ENCODE measurements at places on chromosomes 7 and 10.

GRCh38 chr10:17617031-17617911 lies at the start of gene HACD1:
Gene HACD1 (minus strand): TSS chr10:17617374. CDS start chr10:17617339, 35 bp downstream.
- DNase-seq, result peak; percentile 65

DNA sequence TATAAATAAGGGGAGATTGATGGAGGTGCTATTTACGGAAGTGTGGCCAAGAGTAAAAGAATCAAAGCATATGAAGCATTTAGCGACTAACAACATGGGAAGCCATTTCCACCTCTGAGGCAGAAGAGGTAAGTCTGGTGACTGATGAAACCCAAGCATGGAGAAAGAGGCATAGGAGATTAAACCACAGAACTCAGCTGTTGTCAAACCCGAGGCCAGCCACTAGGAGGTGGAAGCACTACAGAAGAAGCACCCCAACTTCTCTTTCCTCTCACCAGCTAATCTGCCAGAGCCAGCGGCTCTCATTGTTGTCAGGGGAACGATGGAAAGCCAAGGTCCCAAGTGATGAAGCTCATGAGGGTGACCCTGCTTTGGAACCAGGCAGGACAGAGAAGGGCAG lies 19.6 kb upstream of the CNTNAP2 start:
- no peak for DNase-seq

GRCh38 chr10:130345728-130346127 lies 209.5 kb downstream of the GLRX3 start:
- no peak for DNase-seq

- DNase-seq, result no peak
Observed at GRCh38 chr7:5510426-5511045, 86.9 kb upstream of the TNRC18 start.

DNA sequence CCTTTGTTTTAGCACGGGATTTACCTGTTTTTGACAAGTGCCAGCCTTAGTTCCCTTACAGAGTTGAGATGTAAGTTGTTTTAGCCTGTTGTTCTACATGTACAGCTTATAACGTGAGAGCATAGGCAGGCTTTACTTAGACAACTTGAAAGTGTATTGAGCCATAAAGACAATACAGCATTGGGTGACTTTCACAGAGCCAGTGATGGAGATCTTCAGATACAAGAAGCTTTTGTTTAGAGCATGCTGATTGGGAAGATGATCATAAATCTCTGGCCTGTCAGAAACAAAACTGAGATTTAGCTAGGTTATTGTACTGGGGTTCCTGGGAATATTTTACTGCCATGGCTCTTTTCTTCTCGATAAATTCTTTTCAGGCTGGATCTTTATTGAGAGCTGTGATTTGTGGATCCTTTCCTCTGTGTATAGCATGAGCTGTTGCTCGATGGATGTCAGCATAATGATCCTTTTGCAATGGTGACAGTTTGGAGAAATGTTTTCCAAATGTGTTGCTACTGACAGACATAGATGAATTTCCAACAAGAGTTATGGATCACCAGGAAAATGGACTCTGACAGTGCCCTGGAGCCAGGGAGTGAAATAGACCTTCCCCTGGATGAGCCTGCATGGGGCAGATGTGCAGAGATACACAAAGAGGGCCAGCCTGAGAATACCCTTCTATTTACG lies 30.2 kb downstream of the LHFPL3 start:
- no peak for DNase-seq

GRCh38 chr10:67669978-67670377 lies 26.0 kb downstream of the CTNNA3 start:
- no peak for DNase-seq

DNA sequence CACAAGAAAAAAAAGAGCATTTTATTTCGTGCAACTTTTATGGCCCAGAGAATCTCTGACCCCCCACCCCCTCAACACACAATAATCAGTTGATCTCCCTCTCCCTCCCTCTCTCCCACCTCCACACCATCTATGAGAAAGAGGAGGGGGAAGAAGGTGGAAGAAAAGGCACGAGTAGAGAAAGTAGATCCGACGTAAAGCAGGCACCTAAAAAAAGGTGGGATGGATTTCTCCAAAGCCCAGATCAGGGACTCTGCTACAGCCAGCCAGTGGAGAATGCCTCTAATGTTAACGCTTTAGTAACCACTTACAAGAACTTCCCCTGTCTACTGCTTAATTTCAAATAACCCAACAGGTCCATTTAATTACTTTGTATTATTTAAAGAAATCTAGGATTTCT lies 24.4 kb downstream of the KMT2C start:
- no peak for DNase-seq

DNA sequence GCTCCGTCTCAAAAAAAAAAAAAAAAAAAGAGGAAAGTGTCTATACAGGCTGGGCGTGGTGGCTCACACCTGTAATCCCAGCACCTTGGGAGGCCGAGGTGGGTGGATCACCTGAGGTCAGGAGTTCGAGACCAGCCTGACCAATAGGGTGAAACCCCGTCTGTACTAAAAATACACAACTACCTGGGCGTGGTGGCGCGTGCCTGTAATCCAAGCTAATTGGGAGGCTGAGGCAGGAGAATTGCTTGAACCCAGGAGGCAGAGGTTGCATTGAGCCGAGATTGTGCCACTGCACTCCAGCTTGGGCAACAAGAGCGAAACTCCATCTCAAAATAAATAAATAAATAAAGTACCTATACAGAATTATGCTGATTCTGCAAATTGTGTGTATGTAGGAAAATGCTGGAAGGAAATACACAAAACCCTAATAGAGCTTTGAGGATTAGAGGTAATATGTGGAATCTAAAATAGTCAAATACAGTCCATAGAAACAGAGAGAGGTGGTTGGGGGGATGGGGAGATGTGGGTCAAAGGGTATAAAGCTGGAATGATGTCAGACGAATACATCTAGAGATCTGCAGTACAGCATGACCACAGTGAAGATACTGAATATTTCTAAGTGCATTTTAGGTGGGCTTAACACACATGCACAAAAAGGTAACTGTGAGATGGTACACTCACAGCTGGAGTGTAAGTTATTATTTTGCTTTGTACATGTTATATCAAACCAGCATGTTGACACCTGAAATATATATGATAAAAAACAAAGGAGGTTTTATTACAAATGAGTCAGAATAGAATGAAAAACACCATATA lies 174.5 kb upstream of the KLF14 start:
- no peak for DNase-seq

GRCh38 chr7:87058744-87059524 lies 520 bp downstream of the ELAPOR2 start:
- peak; percentile 26 for DNase-seq

- no peak for DNase-seq
Observed at GRCh38 chr7:126608339-126608776, 644.4 kb downstream of the GRM8 start.

GRCh38 chr7:74183142-74183541 lies 9.0 kb downstream of the EIF4H start:
- no peak for DNase-seq

GRCh38 chr7:6422926-6423632 lies 24.7 kb downstream of the DAGLB start:
- DNase-seq, result no peak

DNA sequence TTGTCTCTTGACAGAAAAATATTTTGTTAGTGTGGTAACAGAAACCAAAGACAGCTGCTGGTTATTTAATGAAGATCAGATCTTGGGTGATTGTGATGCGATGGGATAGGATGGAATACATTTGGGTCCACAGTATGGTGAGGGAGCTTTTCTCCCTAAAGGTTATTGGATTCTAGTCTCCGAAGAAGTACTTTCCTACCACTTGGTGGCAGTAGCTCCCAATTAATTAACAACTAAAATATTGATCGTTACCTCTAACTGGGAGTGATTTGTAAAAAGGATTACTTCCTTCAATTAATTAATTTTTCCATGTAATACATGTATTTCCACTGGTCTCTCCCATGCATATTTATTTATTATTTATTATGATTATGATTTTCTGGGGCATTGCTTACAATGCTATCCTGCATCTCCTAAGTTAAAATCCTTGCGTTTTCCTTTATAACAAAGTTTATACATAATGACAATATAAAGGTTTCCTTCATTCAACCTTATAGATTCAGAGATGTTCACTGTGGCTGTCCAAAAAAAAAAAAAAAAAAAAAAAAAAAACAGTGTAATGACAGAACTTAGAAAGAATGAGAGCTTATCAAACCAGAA lies 25.6 kb downstream of the TMEM196 start:
- no peak for DNase-seq

GRCh38 chr7:97457054-97457453 lies 274.8 kb upstream of the TAC1 start:
- DNase-seq, result no peak

- peak; percentile 47 for DNase-seq
Observed at GRCh38 chr7:102306916-102307677, 20.4 kb downstream of the SH2B2 start.

DNA sequence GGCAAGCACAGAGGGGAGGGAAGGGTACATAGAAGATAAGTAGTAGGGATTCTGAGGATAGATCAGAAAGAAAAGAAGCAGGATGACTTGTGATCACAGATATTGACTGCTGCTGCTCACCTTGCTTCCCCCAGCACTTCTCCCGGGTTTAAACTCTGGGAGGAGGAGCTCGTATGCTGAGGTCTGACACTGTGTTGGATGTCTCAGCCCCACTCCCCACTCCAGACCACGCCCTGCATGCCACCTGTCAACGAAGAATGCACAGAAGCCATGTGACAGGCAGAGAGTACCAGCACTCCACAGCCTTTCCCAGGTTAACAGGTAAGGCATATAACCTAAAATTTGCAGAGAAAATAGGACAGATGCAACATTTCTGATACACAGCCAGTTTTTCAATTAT lies 388.9 kb downstream of the TNS3 start:
- no peak for DNase-seq

DNA sequence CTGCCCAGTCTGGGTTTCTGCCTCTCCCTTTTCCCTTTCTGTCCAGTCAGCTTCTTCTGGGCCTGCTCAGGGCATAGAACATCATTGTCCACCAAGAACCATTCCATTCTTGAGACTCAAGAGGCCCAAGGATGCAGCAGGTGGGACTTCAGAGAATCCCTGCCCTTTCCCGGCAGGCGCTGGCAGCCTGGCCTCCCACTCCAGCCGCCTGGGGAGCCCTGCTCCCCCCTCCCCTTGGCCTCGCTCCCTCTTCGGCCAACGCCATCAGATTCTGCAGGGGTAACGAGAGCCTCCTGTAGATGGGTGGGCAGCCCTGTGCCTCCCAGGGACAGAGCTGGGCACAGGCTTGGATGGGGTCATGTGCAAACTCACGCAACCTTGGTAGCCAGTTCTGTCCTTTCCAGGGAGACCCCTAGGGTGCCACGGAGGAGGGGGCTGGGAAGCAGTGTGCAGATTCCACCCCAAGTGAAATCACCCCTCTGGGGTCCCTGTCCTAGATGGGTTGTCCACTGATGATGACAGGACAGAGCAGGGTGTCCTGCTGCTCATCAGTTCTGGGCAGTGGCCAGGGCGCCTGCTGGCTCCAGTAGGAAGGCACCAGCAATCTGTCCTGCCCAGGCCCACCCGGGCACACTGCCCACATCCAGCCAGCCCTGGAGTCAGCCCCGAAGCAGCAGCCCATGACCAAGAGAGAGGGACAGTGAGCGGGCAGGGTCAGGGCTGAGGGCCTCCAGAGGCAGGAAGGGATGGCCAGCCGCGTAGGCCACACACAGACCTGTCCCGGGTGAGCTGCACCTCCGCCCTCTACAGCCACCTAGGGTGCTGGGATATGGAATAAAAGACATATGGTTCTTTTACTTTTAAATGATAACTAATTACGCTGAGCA lies 47.7 kb downstream of the RASGEF1A start:
- no peak for DNase-seq

DNA sequence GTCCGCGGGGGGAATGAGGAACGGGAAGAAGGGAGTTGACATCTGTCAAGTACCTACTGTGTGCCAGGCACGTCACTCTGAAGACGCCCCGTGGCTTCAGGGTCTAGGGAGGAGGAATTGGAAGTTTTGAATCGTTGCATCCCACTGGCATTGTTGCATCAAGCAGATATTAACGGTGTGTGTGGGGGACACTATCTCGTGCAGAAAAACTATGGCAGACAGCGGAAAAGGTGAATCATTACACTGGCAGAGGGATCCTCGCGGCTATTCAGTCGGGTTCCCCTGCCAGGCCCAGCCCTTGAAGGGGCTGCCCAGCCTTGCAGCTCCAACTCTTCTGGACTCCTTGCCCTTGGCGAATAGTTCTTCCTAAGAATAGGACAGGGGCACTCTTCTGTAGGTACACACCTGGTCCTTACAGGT lies 1.0 kb upstream of the KIAA1549 start:
- no peak for DNase-seq

GRCh38 chr10:13182424-13182823 lies 21.1 kb downstream of the MCM10 start:
- DNase-seq, result no peak

DNA sequence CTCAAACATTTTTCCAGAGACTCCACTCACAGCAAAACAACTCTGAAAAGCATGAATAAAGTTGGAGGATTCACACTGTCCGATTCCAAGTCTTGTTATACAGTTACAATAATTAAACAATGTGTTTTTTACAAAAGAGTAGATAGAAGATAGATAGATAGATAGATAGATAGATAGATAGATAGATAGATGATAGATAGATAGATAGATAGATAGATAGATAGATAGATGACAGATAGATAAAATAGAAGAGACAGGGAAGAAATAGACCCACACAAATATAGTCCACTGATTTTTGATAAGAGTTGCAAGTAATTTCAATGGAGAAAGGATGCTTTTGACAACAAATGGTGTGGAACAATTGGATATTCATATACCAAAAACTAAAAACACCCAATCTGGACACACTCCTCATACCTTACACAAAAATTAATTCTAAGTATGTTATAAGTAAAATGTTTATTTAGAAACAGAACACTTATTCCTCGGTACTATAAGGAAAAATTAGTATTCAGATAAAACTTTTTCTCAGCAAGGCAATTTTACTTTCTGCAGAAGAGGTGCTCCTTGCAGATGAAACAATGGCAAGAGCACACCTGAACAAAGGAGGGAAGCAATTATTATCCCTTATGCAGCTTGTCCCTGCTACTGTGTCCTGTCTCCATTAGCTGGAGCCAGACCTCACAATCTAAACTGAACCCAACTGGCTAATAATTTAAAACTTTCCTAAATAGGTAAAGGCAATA lies 5.7 kb upstream of the TAS2R39 start:
- DNase-seq, result no peak

- DNase-seq, result no peak
Observed at GRCh38 chr10:24821986-24822385, 98.3 kb upstream of the ARHGAP21 start.

GRCh38 chr7:87689374-87689773 lies 61.2 kb downstream of the RUNDC3B start:
- no peak for DNase-seq

DNA sequence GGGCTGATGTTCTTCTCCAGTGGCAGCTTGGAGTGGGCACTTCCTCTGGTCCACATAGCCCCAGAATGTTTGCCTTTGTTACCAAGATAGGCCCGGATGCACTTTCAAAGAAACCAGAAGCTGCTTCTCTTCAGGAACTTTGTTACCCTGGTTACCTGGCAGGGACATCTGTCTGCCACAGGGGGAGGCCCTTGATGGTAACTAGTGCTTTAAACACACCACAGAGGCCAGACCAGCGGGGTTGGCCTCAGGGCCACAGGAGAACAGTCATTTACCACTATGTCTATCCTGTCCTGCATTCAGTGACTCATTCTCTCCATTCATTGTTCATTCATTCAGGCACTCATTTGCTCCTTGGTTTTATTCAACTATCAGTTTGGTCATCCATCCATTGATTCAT lies 11.9 kb upstream of the PLEKHA1 start:
- DNase-seq, result no peak

Measured in stimulated activated naive CD8-positive, alpha-beta T cell treated with anti-CD3 and anti-CD28 coated beads, Interleukin-15, Interleukin-2, amounts not matched to agents 100 U/mL and 50 U/mL, for 24 hours (primary cell).